Neural crest cell (in vitro differentiated cells): ENCODE measurements at places on chromosomes 3 and 15. TPM values are rescaled to one million over a fixed set of nuclear protein-coding genes. Genes with fewer than 3 reads are reported as not detected.

GRCh38 chr3:138861798-138862197 is 27.1 kb upstream of the PIK3CB start:
- peak overlapping the region; percentile 37 for H3K4me3 ChIP-seq
- peaks cover 26% of the 10 kb centered on the region for H3K4me1 ChIP-seq
- no peaks in the 10 kb centered on the region for H3K36me3 ChIP-seq
- H3K27me3 ChIP-seq = no peaks in the 10 kb centered on the region
- peak overlapping the region; percentile 3 for H3K27ac ChIP-seq

GRCh38 chr15:35740761-35741160 is 194.8 kb upstream of the DPH6 start:
- H3K27ac ChIP-seq = no peak overlapping the region
- no peaks in the 10 kb centered on the region for H3K27me3 ChIP-seq
- no peaks in the 10 kb centered on the region for H3K4me1 ChIP-seq
- no peak for DNase-seq
- H3K36me3 ChIP-seq = no peaks in the 10 kb centered on the region
- no peak overlapping the region for H3K4me3 ChIP-seq

DNA sequence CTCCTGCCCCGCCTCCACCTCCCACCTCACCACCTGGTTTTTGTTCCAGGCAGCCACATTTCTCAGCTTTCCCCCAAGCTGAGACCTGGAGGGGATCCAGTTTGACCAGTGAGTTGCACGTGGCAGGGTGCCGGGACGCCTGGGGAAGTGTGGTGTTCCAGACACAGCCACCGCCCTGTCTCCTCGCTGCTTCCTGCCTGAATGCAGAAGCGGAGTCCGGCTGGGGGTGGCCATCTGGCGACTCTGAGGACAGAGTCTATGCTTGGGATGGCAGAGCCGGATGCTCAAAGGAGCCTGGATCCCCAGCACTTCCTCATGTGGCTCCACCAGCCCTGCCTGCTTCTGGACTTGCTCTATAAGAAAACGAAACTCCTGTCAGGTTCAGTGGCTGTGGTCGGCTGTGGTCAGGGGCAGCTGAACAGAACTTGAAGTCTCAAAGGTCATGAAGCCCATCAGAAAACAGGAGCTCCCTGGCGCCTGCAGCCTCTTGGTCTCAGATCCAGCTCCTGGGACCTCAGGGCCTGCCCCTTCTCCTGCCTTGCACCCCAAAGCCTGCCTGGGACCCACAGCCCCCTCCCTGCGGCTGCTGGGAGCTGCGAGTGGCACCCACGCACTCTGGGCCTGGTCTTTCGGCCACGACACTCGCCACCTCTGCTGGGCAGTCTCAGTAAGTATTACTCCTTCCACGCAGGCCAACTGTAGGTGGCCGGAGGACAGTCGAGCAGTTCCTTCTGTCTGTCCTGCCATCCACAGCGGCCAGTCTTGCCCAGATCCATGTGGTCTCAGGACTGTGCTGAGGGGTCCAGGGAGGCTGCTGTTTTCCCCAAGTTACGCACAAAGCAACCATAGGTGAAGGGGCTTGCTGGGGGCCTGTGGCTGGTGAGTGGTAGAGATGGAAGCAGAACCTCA is 112.8 kb upstream of the MEF2A start:
- H3K36me3 ChIP-seq = no peaks in the 10 kb centered on the region
- H3K27me3 ChIP-seq = no peaks in the 10 kb centered on the region
- H3K4me3 ChIP-seq = no peak overlapping the region

DNA sequence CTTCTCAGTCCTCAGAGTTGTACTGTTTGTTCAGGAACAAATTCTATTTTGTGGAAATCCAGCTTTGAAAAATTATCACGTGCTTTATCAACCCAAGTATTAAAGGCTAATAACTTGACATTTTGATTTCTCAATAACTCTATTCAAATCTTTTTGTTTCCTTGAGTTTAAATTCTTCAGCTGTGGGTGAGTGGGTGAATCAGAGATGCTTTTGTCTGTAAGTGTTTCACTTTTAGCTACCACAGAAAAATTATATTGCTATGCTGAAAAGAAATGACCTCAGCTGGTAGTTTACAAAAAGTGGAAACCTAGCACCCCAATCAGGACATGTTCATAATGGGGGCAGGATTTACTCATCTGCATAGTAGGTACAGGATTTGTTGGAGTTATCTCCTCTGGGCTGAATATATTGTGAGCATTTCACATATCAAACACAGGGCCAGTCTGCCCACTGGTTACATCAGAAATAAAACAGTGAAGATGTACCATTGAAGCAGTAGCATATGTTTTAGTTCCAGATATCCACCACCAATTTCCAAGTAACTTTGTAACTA is 30.5 kb downstream of the MINDY4B start:
- no peak for DNase-seq
- no peak overlapping the region for H3K4me3 ChIP-seq
- no peaks in the 10 kb centered on the region for H3K4me1 ChIP-seq
- H3K36me3 ChIP-seq = no peaks in the 10 kb centered on the region
- no peaks in the 10 kb centered on the region for H3K27me3 ChIP-seq
- H3K27ac ChIP-seq = no peak overlapping the region

DNA sequence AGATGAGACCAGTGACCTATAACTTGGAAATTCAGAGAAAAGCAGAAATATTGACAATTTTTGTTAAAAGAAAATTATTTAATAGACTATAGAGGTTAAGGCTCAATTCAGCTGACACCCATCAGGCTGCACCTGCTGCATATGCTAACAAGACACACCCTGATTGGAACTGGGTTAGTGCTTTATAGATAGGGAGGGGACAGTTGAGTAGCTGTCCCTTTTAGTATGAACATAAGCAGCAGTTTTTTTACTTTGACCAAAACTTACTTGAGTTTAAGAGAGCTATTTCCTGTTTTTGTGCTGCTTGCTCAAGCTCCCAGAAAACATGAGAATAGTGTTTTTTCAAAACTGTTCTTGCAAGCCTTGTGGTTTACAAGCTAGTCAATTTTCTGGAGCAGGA is 292.6 kb downstream of the LRRC3B start:
- DNase-seq = no peak
- H3K4me3 ChIP-seq = no peak overlapping the region
- no peaks in the 10 kb centered on the region for H3K27me3 ChIP-seq
- no peak overlapping the region for H3K27ac ChIP-seq

DNA sequence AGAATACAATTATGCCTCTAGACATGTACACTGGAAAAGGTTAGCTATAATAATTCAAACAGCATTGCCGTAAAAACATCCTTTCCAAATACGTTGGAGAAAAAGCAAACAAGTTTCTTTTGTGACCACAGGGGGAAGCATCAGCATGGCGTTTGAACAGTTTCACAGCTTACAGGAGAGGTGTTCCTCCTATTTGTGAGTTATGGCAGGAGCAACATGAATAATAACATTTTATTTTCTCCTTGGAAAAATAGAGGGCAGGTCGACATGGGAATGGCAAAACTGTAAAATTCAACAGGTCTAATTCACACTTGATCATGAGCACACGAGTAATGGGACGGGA is 39.7 kb upstream of the GADL1 start:
- H3K36me3 ChIP-seq = no peaks in the 10 kb centered on the region
- no peaks in the 10 kb centered on the region for H3K27me3 ChIP-seq
- DNase-seq = no peak
- no peak overlapping the region for H3K27ac ChIP-seq
- no peak overlapping the region for H3K4me3 ChIP-seq
- H3K4me1 ChIP-seq = peaks cover 7% of the 10 kb centered on the region

DNA sequence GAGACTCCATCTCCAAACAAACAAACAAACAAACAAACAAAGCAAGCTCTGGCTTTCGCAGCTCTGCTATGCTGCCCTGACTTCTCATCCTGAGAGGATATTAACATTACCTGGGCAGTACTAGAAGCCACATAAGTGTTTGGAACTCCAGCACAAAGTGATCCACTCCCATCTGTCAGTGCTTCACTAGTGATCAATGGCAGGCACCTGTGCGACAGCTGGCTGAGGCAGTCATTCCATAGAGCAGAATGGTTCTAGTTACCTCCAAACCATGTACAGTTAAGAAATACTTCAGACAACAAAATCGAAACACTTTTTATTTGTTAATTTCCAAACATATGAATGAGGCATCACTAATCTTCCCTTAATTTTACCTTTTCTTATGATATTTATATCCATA is 2.8 kb upstream of the MB21D2 start:
- H3K27ac ChIP-seq = no peak overlapping the region
- peaks cover 31% of the 10 kb centered on the region for H3K27me3 ChIP-seq
- H3K36me3 ChIP-seq = no peaks in the 10 kb centered on the region
- H3K4me3 ChIP-seq = peak overlapping the region; percentile 100

GRCh38 chr3:5756443-5756842 is 568.9 kb downstream of the EDEM1 start:
- no peak overlapping the region for H3K27ac ChIP-seq
- H3K27me3 ChIP-seq = peaks cover 3% of the 10 kb centered on the region

DNA sequence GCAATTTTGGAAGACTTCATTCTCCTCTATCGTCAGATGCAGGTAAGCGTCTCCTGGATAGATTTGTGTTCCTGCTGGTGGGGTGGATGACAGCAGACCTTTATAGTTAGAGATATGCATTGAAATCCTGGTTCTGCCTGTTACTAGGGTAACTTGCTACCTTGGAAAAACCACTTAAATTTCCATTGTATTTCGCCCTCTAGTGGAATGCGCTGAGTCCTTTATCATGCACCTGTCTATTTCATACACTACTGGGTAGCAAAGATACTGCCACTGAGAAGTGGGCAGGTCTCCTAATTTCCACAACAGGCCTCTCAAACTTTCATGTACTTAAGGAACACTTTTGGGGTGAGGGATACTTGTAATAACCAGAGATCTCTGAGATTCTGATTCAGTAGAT is 209.5 kb upstream of the SUCLG2 start:
- no peaks in the 10 kb centered on the region for H3K27me3 ChIP-seq
- DNase-seq = no peak
- H3K4me3 ChIP-seq = no peak overlapping the region
- no peak overlapping the region for H3K27ac ChIP-seq
- H3K4me1 ChIP-seq = no peaks in the 10 kb centered on the region

- no peaks in the 10 kb centered on the region for H3K4me1 ChIP-seq
- no peaks in the 10 kb centered on the region for H3K27me3 ChIP-seq
- no peak overlapping the region for H3K4me3 ChIP-seq
- DNase-seq = no peak
- no peak overlapping the region for H3K27ac ChIP-seq
Observed at GRCh38 chr3:81472600-81473362, 288.7 kb downstream of the GBE1 start.

GAP43 gene
- total RNA-seq = 41.8 and 42.9 TPM in 2 replicates

MINDY4B gene
- total RNA-seq = not detected in 2 replicates

CSPG4 gene
- 5.3 and 5.4 TPM in 2 replicates for total RNA-seq
